Stimulated activated CD4-positive, alpha-beta T cell treated with anti-CD3 and anti-CD28 coated beads, Interleukin-12 subunit alpha, Interleukin-12 subunit beta, amount 100 ng/mL, for 4 hours (primary cell): ENCODE measurements at places on chromosomes 2 and 18.

- DNase-seq = no peak
Observed at GRCh38 chr18:59990121-59990823, 90.5 kb downstream of the PMAIP1 start.

DNA sequence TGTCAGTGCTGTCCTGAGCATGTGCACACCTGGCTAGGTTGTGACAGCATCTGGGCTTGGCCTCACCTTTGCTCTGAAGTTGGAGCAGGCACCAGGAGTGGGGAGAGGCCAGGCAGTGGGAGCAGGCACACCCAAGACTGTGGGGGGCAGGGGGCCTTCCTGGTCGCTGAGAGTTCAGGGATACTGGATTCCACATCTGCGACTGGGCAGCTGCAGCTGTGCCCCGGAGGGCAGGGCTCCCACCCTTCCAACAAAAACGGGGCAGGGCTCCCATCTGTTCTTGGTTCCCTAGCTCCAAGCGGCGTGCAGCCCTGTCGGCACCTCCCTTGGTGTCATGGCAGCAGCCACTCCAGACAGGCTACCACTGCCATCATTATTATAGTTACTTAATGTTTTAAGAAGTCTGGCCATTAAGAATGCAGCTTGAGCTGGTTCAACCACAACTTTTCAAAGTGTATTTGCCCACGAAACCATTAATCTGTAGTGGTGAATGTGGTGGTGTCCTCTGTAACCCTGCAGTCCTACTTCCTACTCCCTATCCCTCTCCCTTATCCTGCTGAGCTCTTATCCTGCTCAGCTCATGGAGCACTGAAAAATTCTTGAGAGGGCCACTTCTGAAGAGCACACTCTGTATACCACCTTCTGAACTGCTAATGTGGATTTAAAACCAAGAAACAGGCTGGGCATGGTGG lies 48.0 kb upstream of the RAB1A start:
- DNase-seq = no peak

GRCh38 chr2:96265349-96265839 lies 403 bp downstream of the TMEM127 start:
- DNase-seq = no peak

GRCh38 chr2:62184512-62185230 lies 11.2 kb upstream of the B3GNT2 start:
- no peak for DNase-seq

DNA sequence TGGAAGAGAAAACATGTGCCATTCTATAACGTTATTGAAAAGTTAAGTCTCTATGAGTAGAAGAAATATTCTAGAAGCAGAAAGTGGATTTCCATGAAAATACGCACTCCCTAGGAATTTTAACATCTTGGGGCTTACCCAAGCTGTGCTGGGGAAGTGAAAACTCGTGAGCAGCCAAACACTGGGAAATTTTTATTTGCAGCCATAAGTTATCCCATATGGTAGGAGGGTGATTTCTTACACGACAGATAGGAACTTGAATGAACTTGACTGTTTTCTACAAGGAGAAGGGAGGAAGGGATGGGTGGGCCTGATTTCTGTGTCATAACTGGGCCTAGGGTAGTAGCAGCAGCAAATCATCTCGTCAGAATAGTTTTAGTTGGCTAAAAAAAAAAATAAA lies 272.6 kb downstream of the ETAA1 start:
- DNase-seq = no peak

GRCh38 chr2:65688141-65688886 lies 255.9 kb upstream of the SPRED2 start:
- no peak for DNase-seq

DNA sequence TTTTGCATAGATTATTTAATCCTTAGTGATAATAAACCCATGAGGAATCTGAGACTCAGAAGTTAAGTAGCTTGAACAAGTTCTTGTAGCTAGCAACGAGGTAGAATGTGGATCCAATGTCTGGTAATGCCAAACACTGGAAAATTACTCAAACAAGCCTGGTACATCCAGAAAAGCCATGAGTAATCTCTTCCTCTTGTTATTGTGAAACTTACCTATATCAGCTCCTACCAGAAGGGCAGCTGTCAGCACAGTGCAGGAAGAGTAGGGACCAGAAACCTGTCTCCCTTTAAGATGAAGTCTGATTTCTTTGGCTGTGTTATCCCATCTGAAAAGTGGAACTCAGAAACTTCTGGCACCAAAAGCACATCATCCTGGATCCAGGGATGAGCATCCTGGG lies 7.7 kb upstream of the SERPINB8 start:
- DNase-seq = no peak
